D341Med (cell line): ENCODE measurements at places on chromosomes 4 and X.

GRCh38 chr4:89056953-89057398 is at the start of gene FAM13A:
Gene FAM13A, minus strand, starts transcription at chr4:89057185. Its CDS starts 221 bp downstream, at chr4:89056964.
- peak; percentile 82 for DNase-seq

DNA sequence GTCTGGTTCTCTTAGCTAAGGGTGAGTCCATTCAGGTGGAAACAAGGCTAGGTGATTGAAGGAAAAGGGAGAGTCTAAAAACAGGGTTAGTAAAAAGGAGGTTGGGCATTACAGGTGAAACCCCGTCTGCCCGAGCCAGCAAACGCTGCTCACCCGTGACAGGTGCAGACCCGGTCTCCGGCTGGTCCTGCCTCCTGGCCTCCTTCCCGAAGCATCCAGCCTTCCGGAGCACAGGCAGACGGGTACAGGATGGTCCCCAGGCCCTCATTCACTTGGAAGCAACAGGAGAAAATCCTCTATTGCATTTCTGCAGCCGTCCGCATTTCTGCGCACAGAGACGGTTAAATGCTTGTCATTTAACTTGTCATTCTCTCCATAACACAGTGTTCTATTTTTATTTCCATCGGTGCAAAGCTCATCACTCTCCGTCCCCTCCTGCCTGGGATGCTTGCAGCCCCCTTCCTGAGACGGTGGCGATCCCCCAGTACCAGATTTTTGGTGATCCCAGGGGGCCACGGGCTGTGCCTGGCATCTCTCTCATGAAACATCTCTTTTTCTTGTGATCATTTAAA is 90.8 kb upstream of the PPP2R3B start:
- DNase-seq, result peak; percentile 38

DNA sequence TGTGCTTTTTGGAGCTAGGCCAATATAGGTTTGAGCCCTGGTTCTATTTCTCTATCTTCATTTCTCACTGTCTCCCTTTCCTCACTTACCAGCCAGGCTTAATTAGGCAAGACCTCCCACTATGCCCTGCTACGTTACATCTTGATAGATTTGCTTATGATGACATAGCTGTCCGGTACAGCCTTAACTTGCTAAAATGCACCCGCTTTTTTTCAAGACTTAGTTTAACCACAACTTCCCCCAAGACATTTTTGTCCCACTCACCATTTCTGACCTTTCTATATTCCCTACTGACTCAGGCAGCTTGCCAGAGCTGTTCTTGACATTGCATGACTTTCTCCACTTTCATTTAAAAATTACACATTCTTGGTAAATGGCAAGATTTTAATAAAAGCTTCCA is 152.6 kb downstream of the MID1 start:
- DNase-seq, result no peak

DNA sequence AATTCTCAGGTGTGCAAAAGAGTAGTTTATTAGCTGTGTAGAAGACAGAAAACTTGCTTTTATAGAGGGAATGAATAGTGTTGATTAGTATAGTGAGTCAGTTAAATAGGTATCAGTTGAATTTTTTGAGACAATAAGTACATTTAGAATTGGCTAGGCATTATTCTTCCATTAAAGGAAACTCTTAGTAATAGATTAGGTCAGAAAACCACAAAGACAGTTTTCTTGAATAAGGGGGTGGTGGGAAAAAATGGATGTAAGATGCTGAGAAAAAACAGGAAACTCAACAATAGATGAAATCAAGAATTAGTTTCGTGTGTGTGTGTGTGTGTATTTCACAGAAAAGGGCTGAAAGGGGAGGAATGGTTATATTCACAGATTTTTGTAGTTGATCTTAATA is 16.8 kb downstream of the CD38 start:
- DNase-seq, result no peak

DNA sequence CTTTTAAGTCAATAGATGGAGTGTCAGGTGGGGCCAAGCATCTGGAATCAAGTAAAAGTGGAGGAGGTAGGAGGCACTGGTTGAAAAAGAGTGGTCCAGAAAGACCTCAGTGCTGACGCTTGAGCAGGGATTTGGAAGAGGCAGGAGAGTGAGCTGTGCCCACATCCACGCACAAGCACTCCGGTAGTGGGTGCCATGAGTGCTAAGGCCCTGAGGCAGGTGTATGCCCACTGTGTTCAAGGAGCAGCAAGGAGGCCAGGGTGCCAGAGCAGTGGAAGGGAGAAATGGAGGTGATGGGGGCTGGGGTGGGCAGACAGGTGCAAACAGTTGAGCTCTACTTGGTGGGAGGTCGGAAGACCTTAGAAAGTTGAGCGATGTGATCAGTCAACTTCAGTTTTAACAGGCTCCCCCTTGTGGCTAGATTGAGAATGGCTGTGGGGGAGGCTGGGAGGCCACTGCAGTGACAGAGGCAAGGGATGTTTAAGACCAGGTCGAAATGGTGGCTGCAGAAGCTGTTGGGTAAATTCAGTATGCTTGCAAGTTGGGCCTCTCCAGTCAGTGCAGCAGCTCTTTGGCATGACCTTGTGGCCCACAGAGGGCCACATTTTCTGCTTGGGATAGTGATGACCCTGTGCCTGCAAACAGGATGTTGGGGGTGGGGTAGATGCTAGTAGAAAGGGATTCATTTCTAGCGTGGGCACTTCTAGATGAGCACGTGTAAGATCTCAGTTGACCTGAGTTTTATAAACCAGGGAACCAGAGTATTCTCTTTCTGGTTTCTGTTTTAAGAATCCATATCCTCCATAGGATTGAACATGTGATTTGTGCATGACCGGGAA is 12.7 kb downstream of the TKTL1 start:
- DNase-seq, result peak; percentile 64

DNA sequence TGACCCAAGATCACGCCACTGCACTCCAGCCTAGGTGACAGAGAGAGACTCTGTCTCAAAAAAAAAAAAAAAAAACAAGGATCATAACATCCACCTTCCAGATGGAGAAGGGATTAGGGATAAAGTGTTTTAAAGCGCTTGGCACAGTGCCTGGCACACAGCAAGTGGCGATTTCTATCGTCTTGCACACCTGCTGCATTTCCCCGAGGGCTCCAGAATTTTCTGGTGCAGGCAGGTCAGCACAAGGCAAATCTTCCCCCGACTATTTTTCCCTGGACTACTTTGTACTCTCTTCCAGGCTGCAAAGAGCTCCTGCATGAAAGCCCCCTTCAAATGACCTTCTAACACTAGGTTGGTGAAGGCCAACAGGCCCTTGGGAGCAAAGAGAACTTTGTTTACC is 57.3 kb downstream of the APBB2 start:
- DNase-seq, result peak; percentile 61

DNA sequence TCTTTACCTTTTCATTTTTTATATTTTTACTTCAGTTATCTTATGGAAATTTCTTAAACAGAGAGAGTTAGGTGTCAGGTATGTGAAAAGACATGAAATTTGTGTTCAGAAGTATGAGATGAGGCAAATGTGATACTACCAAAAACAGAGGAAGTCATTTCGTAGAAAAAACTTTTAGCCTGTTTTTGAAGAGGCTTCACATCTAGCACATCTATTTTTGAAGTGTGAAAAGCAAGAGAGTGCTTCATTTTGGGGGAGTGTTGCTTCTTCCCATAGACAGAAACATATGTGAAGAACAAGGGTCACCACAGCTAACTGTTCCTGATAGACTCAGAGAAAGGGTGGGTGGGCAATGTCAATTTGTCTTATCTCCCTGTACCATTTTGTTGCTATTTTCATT is 125.3 kb downstream of the TET2 start:
- DNase-seq, result no peak

GRCh38 chr4:38673130-38673978 is 9.4 kb downstream of the KLF3 start:
- DNase-seq, result no peak

DNA sequence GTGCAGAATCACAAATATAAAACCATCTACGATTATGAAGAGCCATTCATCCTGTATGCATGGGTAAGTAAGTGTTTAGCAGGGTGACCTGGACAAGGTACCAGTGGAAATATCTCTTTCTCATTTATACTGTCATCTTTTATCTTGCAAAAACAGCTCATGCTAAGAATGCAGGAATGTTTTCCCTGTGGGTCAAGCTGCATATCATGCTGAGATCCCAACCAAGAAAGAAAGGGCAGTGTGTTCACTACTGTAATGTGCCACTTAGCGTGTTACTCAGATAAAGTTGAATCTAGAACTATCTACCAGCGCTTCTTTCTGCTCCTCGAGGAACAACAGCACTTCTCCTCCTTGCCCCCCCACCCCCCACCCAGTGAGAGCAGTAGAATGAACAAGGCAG is 212.7 kb upstream of the TBL1X start:
- DNase-seq, result no peak

DNA sequence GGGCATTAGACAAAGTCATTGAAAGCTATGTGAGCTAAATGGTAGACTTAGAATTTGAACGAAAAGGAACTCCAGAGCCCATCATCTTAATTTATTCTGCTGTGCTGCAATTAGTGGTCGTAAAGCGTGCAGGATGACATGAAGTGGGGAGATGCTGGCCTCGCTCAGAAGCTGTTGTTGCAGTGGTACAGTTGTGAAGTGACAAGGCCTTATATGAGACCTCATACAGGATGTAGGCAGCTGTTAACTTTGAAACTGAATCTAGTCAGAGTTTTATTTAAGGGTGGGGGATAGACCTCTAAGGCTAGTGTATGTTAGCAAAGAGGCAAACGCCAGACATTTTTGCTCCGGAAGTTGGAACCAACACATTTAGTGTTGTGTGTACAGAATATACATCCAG is 13.4 kb downstream of the KLF3 start:
- no peak for DNase-seq
